ENCODE measurements at places on chromosomes 1 and 21. TPM values are rescaled to one million over a fixed set of nuclear protein-coding genes. Genes with fewer than 3 reads are reported as not detected.

CHODL gene
- not detected for total RNA-seq

NECAP2 gene
- total RNA-seq: 118 TPM

ELOA gene
- total RNA-seq: 85.5 TPM

GPR25 gene
- total RNA-seq: not detected

ZBED6 gene
- 6.6 TPM for total RNA-seq

PADI2 gene
- total RNA-seq: 0.89 TPM

FMN2 gene
- 1.4 TPM for total RNA-seq

RHBDL2 gene
- total RNA-seq: 1.4 TPM

AMPD2 gene
- total RNA-seq: 135 TPM

All from Daoy (cell line).